Astrocyte of the hippocampus (primary cell): ENCODE measurements at places on chromosomes 2 and 18.

GRCh38 chr18:76368976-76369375 is 126.1 kb downstream of the ZNF516 start:
- no peak for DNase-seq

- DNase-seq, result peak; percentile 69
These were observed 98.7 kb downstream of the ACVR1 start for GRCh38 chr2:157777427-157777826.

GRCh38 chr2:171985076-171985475 is 14.7 kb upstream of the METAP1D start:
- DNase-seq, result peak; percentile 25

DNA sequence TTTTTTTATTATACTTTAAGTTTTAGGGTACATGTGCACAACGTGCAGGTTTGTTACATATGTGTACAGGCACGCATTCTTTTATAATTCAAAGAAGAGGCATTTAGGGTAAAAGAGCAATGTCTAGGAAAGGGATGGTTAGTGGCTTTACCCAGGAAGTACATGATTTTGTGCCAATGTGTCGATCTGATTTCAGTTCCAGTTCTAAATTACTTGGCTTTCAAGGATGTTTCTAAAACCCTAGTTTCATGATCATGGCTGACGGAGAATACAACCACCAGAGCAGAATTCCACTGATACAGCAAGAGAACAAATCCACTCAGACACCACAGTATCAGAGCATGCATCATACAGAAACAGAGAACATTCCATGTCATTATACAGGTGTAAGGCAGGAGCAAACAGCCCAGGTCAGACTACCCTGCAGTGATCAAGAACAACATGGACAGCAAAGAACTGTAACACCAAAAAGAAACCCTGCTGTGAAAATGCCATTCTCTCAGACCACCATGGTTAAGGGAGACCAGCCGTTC is 116.7 kb upstream of the STK17B start:
- DNase-seq, result no peak

GRCh38 chr2:73300926-73301325 is 7.6 kb upstream of the EGR4 start:
- DNase-seq, result no peak

DNA sequence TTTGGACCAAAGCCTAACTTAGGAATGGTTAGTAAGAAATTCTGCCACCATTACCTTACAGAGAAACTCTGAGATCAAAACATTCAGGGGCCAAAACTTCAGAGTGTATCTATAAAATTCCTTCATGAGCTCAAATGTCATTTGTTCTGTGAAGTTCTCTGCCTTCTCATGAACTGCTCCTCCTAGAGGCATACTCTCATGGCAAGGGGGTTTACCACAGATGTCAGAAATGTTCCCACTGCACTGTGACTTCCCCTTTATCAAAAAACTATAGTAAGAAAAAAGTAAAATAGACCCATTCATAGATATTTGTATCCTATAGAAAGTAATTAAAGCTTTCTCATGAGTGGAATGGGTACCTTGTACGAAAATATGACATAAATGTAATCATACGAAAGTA is 68.5 kb downstream of the USP40 start:
- no peak for DNase-seq

DNA sequence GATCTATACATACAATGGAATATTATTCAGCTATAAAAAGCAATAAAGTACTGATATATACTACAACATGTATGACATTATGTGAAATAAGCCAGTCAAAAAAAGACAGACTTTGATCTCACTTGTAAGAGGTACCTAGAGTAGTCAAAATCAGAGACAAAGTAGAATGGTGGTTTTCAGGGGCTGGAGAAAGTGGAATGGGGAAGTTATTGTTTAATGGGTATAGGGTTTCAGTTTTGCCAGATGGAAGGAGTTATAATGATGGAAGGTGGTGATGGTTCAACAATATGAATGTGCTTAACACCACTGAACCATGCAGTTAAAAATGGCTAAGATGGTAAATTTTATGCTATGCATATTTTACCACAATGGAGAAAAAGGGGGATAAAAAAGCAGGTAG is 6.3 kb downstream of the COBLL1 start:
- no peak for DNase-seq

GRCh38 chr2:73174244-73174643 is 28.1 kb upstream of the NOTO start:
- DNase-seq, result no peak

DNA sequence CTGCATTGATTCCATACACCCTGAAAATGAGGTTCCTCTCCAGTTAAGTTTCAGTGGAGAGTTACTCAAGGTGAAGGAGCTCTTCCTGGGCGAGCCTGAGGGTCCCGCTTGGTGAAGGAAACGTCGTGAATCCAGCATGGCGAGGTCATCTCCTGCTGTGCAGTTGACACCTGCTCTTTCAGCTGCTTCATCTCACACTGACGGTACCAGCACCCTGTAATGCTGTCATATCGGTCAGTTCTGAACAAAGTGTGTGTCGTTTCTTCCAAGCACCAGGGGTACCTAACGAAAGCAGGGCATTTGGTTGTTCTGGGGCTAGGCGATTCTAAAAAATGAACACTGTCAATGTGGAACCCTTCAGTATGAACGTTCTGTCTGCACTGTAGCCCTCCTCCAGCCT is 52.6 kb downstream of the ITGB1BP1 start:
- DNase-seq, result no peak

DNA sequence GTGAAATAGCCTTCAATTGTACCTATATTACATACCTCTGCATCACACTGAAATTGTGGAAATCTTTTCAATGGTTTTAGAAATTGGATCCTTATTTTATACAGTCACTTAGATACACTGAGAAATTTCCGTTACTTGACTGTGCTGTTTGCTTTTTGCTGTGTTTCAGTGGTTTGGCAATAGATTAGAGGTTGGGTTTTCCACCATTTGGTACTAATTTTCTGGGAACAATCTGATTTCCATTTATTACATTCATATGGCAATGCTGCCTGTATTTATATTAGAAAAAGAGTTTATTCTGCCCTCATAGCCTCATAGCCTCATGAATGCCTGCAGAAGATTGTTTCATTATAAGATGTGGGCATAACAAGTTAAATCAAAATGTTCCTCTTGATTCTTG is 285.0 kb downstream of the GULP1 start:
- peak; percentile 17 for DNase-seq

DNA sequence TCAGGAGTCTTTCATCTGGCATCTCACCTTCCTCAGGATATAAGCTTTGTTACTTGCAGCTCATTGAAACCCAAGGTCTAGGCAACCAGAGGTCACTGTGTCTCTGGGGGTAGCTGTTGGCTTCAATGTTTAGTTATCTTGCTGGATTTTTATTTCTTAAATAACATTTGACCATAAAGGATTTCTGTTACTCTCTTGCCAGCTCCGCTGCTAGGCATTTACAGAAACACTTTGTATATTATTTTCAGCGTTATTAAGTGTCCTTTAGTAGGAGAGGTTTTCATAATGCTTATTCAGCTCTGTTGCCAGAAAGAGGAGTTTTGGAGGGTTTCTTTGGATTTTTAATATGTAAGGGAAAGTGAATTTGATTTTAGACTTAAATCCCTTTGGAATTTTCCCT is 61.4 kb downstream of the QPCT start:
- DNase-seq, result no peak

DNA sequence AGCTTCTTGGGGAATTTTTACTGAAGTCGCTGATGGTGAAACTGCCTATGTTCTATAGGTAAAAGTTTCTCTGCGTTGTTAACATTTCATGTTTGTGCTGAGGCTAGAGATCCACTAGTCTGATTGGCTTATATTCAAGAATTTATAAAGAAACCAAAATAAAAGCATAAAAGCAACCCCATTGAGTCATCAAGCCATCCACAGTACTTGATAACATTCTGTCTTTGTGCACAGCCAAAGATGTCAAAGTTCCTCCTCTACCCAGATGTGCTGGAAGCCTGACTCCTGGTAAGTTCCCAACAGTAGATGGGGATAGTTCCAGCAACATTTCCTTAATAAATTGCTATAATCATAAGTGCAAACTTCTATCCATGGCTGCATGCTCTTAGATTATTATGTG is 107.8 kb downstream of the TANC1 start:
- peak; percentile 58 for DNase-seq

GRCh38 chr2:54526226-54526879 is 70.2 kb downstream of the SPTBN1 start:
- no peak for DNase-seq

DNA sequence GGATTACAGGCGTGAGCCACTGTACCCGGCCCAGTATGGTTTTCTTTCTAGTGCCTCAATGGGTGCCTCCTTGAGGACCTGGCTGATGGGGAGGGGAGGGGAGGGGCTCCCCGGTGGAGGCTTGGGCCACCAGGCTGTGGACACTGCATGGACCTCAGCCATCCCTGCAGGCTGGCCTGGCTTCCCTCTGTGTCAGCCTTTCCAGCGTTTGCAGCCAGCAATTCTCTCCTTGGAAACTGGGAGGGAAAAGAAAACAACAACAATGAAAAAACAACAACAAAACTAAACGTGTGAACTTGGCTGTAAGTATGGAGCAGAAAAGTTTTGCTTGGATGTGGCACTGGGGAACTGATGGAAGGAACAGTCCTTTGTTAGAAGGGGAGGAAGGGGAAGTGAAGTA is 159.3 kb downstream of the GLI2 start:
- DNase-seq, result peak; percentile 61

DNA sequence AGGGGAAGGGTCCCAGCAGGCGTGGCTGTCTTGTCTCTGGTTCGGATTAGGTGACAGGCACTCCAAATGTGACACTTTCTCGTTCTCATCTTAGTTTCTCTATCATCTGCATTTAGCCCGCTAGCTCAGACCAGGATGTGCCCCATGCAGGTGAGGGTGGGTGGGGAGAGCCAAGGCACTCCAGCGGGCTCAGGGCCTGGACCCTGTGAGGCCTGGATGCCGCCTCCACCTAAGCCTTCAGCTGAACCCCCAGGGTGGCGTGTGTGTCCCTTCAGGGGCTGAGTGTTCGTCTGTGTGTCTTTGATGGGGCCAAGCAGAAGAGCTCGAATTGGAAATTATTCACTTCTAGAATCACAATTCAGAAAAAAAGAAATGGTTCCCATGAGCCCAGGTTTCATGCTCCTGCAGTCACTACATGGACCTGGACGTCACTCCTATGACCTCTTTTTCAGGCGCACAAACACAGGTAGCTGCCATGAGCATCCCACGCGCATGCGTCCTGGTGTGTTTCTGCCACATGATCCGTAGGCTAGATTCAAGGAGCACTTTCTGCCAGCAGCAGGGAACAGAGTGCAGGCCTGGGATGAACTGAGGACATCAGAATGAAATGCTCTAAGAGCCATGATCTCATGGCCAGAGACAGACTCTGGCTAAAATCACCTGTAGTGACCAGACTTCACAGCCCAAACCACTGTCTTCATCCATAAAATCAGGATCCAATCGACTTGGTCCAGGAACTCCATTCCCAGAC is 25.8 kb downstream of the CIDEA start:
- DNase-seq, result no peak

DNA sequence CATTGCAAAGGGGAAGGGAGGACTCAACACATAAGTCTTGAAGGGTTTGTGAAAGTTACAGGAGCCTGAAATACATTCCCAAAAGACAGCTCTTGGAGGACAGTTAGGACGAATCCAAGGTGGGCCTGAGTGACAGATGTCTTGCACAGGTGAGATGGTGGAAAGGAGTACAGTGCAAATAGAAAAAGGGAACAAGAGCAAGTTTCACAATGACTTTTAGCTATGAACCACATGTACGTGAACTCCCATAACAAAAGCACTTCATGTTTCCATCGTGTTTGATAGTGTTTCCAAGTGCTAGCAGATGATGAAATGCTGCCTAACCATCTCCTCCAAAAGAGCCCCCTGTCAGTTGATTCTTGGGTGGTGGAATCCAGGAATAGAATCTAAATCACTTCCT is 1.8 kb downstream of the IL18RAP start:
- no peak for DNase-seq

DNA sequence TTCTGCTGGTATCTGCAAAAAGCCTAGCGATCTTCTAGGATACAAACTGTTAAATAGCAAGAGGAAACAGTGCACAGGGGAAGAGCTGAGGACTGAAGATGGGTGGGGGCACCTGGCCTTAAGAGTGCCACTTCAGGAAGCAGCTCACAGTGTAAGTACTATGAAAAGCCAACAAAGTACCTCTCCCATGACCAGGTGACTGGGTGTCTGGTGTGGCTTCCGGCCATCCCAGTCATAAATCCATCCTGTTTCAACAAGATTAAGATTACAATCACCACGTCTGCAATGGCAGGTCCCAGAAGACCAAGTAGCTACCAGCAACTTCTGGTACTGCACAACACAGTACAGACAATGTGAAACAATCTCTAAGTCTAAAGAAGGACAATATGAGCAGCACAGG is 15.9 kb downstream of the ERFE start:
- DNase-seq, result no peak

DNA sequence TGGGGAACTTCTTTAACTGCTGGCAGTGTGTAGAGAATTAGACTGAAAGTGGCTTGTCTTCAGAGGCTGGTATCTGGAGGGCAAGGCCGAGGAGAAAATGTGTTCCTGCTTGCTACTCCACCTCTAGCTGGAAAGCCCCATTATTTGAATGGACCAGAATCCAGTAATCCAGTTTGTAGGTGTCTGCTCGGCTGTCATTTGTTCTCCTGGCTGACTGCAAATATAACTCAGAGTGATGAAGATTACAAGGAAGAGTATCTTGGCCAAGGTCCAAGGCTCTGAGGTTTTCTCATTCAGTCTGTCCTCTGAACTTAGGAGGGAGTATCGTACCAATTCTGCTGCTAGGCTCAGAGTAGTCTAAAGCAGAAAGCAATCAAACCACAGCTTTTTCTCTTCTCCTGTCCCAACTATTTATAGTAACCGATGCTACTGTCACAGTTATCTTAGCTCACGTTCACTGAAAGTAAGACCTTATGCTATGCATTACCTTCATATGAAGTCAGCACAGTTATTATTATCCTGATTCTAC is 228.6 kb downstream of the SETBP1 start:
- DNase-seq, result no peak

DNA sequence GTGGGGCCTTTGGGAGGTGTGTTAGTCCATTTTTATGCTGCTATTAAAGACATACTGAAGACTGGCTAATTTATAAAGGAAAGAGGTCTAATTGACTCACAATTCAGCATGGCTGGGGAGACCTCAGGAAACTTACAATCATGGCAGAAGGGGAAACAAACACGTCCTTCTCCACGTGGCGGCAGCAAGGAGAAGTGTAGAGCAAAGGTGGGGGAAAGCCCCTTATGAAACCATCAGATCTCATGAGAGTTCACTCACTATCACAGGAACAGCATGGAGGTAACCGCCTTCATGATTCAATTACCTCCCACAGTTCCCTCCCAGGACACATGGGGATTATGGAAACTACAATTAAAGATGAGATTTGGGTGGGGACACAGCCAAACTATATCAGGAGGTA is 187.1 kb upstream of the OSR1 start:
- no peak for DNase-seq
